ENCODE measurements at places on chromosomes 2 and 18. TPM values are rescaled to one million over a fixed set of nuclear protein-coding genes. Genes with fewer than 3 reads are reported as not detected.

Gene C2orf72
- not detected for total RNA-seq

Gene NEUROD1
- not detected for total RNA-seq

Gene VIT
- total RNA-seq: 28.7 TPM

Gene SLC30A3
- total RNA-seq: not detected

Gene FECH
- total RNA-seq: 39.4 TPM

Gene RGPD3
- 0.49 TPM for total RNA-seq

Gene EDAR
- total RNA-seq: not detected

Gene CDH7
- total RNA-seq: not detected

Gene INHBB
- total RNA-seq: 10.1 TPM

Gene TLX2
- total RNA-seq: not detected

Gene ZNG1B
- total RNA-seq: 20.5 TPM

Gene RPRM
- total RNA-seq: not detected

Gene PPP1R1C
- total RNA-seq: 1.9 TPM

Gene CRYGA
- not detected for total RNA-seq

Gene PLCL1
- 1.6 TPM for total RNA-seq

Gene ST8SIA3
- total RNA-seq: not detected

Gene MGAT4A
- total RNA-seq: 0.24 TPM

Gene EFEMP1
- total RNA-seq: 364 TPM

Gene CFC1
- total RNA-seq: not detected

Gene MATN3
- total RNA-seq: 2.3 TPM

Gene EPB41L3
- 32.0 TPM for total RNA-seq

Gene SERPINB11
- total RNA-seq: not detected

Gene POTEF
- total RNA-seq: 0.12 TPM

Gene COLEC11
- not detected for total RNA-seq

Gene MTLN
- 23.7 TPM for total RNA-seq

Gene LOXHD1
- total RNA-seq: not detected

Gene DLX1
- total RNA-seq: 2.9 TPM

Gene ITGB6
- total RNA-seq: 0.61 TPM

Gene HOXD8
- 25.5 TPM for total RNA-seq

Gene SLC4A5
- 0.81 TPM for total RNA-seq

Gene EIF2AK3
- 26.1 TPM for total RNA-seq

Gene TTC21B
- total RNA-seq: 34.6 TPM

Gene FAM228A
- 0.32 TPM for total RNA-seq

Gene ASAP2
- 44.6 TPM for total RNA-seq

Gene SPDYA
- total RNA-seq: 0.24 TPM

Gene NYAP2
- not detected for total RNA-seq

Gene AGAP1
- 18.5 TPM for total RNA-seq

Gene SLC38A11
- total RNA-seq: 0.12 TPM

Gene YWHAQ
- 269 TPM for total RNA-seq

Gene IHH
- total RNA-seq: 0.12 TPM

Gene B4GALT6
- total RNA-seq: 4.9 TPM

Gene RAPGEF4
- total RNA-seq: 0.61 TPM

Gene CHRNG
- total RNA-seq: not detected

Gene ARHGEF33
- total RNA-seq: 0.61 TPM

Gene TCF23
- total RNA-seq: not detected

Gene MC4R
- total RNA-seq: 0.36 TPM

Gene IL36A
- not detected for total RNA-seq
